Neural progenitor cell (in vitro differentiated cells): ENCODE measurements at places on chromosomes 12 and 14.

- no peak overlapping the region for H3K27ac ChIP-seq
- no peak overlapping the region for H3K4me3 ChIP-seq
- no peaks in the 10 kb centered on the region for H3K36me3 ChIP-seq
- H3K4me1 ChIP-seq: no peaks in the 10 kb centered on the region
- H3K27me3 ChIP-seq: no peaks in the 10 kb centered on the region
- no peak for DNase-seq
Observed at GRCh38 chr12:114588061-114588460, 95.9 kb downstream of the TBX3 start.

DNA sequence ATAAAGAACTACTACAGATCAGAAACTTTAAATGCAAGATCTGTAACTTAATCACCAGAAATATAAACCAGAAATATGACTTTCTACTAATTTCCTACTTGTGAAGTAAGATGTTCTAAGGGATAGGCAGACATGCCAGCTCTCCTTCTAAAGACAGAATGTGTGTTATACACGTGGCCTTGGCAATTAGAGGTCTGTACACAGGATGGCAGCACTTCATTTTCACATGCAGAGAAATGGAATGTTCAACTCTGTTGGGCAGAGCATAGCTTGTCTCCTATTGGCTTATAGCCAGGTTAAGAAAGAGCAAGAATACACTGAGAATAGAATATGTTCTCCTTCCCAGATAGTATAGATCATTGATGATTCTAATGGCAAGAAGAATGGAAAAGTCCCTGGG, 403.8 kb downstream of the DAD1 start:
- no peaks in the 10 kb centered on the region for H3K27me3 ChIP-seq
- H3K4me3 ChIP-seq: no peak overlapping the region
- no peak for DNase-seq
- H3K4me1 ChIP-seq: peaks cover 3% of the 10 kb centered on the region

DNA sequence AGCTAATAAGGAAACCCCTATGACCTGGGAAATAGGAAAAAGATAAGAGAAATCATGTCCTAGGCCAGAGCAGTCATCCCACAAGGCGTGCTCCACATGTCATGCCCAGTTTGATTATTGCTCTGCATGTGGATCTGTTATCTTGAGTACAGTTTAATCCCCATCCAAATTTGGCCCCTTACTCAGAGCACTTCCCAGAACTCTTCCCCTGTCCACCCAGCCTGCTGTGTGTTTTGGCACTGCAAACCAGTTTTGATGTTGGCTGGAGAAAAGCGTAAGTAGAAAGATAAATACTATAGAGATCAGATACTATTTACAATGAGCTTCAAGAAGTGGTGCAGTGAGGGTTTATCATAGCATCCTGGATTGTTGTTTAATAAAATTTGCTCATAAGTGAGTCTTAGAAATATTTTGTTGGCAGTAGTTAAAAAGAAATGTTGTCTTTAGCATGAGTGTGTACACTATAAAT, 83.8 kb downstream of the PTPRB start:
- H3K4me3 ChIP-seq: no peak overlapping the region
- DNase-seq: no peak

GRCh38 chr12:28540324-28540714, 350.1 kb downstream of the CCDC91 start:
- DNase-seq: no peak
- no peaks in the 10 kb centered on the region for H3K36me3 ChIP-seq
- no peaks in the 10 kb centered on the region for H3K27me3 ChIP-seq
- H3K27ac ChIP-seq: no peak overlapping the region
- H3K4me1 ChIP-seq: no peaks in the 10 kb centered on the region

DNA sequence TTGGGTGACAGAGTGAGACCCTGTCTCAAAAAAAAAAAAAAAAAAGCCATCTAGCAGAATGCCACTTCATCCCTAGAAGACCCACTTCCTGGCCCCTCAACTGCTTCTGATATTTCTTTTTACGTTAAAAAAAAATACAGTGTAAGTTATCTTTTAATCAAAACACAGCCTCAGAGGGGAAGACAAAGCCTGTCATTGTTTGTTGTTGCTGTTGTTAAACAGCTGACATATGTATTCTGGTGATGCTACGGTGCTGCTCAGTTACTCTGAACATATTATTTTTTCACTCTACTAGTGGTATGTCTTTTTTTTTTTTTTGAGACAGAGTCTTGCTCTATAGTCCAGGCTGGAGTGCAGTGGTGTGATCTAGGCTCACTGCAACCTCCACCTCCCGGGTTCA, 75.4 kb downstream of the PAPLN start:
- DNase-seq: no peak
- no peaks in the 10 kb centered on the region for H3K36me3 ChIP-seq
- H3K27ac ChIP-seq: no peak overlapping the region

GRCh38 chr12:116492703-116493324, 66.4 kb upstream of the MAP1LC3B2 start:
- no peaks in the 10 kb centered on the region for H3K36me3 ChIP-seq
- H3K4me3 ChIP-seq: no peak overlapping the region
- H3K4me1 ChIP-seq: peaks cover 11% of the 10 kb centered on the region
- H3K27ac ChIP-seq: no peak overlapping the region
- DNase-seq: no peak

- peaks cover 32% of the 10 kb centered on the region for H3K4me1 ChIP-seq
- H3K27me3 ChIP-seq: no peaks in the 10 kb centered on the region
- no peaks in the 10 kb centered on the region for H3K36me3 ChIP-seq
- no peak overlapping the region for H3K4me3 ChIP-seq
Observed at GRCh38 chr12:59055204-59055860, 135.0 kb upstream of the LRIG3 start.

GRCh38 chr14:90405101-90405500, 8.3 kb downstream of the CALM1 start:
- H3K4me3 ChIP-seq: no peak overlapping the region
- DNase-seq: no peak
- H3K27ac ChIP-seq: no peak overlapping the region

- no peaks in the 10 kb centered on the region for H3K27me3 ChIP-seq
- peaks cover 18% of the 10 kb centered on the region for H3K36me3 ChIP-seq
- H3K4me1 ChIP-seq: no peaks in the 10 kb centered on the region
- H3K27ac ChIP-seq: no peak overlapping the region
- no peak overlapping the region for H3K4me3 ChIP-seq
- DNase-seq: no peak
Observed at GRCh38 chr14:50763382-50764007, 67.5 kb downstream of the NIN start.

GRCh38 chr14:85688006-85688405, 158.1 kb downstream of the FLRT2 start:
- H3K4me3 ChIP-seq: no peak overlapping the region
- no peaks in the 10 kb centered on the region for H3K36me3 ChIP-seq
- no peak overlapping the region for H3K27ac ChIP-seq
- H3K27me3 ChIP-seq: no peaks in the 10 kb centered on the region
- H3K4me1 ChIP-seq: no peaks in the 10 kb centered on the region

DNA sequence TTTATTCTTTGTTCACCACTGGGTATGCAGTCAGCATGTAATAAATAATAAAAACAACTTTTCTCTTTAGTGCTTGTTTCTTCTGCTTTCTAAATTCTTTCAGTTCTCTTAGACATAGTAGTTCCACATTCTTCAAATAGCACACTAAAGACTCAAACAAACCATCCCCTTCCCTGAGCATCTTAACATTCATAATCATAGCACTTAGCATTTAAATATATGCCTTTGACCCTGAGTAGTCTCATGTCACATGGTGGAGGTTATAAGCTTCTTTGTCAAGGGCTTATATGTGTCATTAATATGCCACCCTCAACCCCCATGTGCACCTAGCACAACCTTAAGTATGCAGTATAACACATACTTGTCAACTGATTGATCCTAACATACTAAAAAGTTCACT, 212.7 kb downstream of the PHLDA1 start:
- no peak for DNase-seq
- no peaks in the 10 kb centered on the region for H3K36me3 ChIP-seq
- H3K27me3 ChIP-seq: peaks cover 12% of the 10 kb centered on the region

DNA sequence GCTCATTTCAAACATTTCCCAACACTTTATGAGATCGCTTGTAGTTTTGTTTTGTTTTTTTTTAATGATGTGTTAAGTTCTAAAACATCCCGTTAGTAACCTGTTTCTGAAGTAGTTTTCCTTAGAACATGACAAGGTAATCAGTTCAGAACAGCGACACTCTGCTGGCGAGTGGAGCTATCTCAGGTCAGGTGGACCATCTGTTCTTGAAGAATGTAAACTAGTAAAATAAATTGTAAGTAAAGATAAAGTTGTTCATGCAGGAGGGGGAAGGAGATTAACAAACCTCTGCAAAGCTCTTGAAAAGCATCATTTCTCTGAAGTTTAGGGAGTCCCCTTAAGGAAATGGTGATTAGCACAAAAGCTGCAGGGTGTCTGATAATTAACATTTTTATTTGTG, 71.9 kb upstream of the DACT1 start:
- H3K4me1 ChIP-seq: no peaks in the 10 kb centered on the region
- H3K27ac ChIP-seq: no peak overlapping the region
- DNase-seq: no peak

DNA sequence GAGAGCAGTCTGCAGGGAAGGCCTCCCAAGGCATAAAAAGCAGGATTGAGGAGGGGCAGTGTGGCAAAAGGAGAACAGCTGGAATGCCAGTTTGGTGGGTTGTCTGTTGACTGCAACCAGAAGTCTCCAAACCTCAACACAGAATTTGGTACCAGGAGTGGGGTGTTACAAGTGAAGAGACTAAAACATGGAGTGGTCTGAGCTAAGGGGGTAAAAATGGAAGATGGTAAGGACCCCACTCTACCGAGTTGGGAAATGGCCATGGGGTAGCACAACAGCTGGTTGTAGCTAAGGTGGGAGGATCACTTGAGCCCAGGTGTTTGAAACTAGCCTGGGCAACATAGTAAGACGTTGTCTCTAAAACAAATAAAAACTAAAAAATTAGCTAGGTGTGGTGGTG, 17.8 kb upstream of the KLC1 start:
- H3K4me1 ChIP-seq: peaks cover 4% of the 10 kb centered on the region
- no peak for DNase-seq
- H3K36me3 ChIP-seq: no peaks in the 10 kb centered on the region
- no peak overlapping the region for H3K27ac ChIP-seq
- H3K27me3 ChIP-seq: peaks cover 25% of the 10 kb centered on the region

DNA sequence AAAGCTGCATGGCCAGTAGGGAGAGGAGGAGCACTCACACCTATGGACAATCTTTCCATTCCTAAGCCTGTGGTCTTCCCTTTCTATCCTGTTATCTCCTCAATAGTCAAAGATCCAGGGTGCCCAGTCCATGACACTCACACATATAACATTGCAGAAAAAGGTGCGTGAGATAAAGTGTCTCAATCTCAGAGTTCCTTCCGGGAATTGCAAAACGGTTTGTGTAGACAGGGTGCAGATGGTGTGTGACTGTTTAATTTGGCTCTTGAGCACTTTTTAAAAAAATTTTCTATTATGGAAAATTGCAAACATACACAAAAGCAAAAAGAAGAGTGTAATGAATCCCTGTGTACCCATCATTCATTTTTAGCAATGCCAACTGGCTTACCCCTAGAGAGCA, 1493.6 kb downstream of the AACS start:
- H3K4me3 ChIP-seq: no peak overlapping the region
- peaks cover 5% of the 10 kb centered on the region for H3K4me1 ChIP-seq
- no peaks in the 10 kb centered on the region for H3K36me3 ChIP-seq
